ENCODE measurements at places on chromosomes 13 and 19. TPM values are rescaled to one million over a fixed set of nuclear protein-coding genes. Genes with fewer than 3 reads are reported as not detected.

- DNase-seq = no peak
- no peak overlapping the region for H3K27ac ChIP-seq
- H3K4me1 ChIP-seq = no peaks in the 10 kb centered on the region
- H3K36me3 ChIP-seq = no peaks in the 10 kb centered on the region
- no peak overlapping the region for H3K4me3 ChIP-seq
These were observed 955.7 kb upstream of the SLC10A2 start for GRCh38 chr13:104021806-104022397.

Gene SMIM44
- total RNA-seq = not detected

DNA sequence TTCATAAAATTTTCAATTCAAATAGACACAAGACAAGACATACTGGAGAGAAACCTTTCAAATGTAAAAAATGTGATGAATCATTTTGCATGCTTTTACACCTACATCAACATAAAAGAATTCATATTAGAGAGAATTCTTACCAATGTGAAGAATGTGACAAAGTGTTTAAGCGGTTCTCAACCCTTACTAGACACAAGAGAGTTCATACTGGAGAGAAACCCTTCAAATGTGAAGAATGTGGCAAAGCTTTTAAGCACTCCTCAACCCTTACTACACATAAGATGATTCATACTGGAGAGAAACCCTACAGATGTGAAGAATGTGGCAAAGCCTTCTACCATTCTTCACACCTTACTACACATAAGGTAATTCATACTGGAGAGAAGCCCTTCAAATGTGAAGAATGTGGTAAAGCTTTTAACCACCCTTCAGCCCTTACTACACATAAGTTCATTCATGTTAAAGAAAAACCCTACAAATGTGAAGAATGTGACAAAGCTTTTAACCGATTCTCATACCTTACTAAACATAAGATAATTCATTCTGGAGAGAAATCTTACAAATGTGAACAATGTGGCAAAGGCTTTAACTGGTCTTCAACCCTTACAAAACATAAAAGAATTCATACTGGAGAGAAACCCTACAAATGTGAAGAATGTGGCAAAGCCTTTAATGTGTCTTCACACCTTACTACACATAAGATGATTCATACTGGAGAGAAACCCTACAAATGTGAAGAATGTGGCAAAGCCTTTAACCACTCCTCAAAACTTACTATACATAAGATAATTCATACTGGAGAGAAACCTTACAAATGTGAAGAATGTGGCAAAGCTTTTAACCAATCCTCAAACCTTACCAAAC lies 24.6 kb upstream of the ZNF431 start:
- H3K4me3 ChIP-seq = no peak overlapping the region
- no peaks in the 10 kb centered on the region for H3K27me3 ChIP-seq
- DNase-seq = no peak
- H3K4me1 ChIP-seq = no peaks in the 10 kb centered on the region
- no peak overlapping the region for H3K27ac ChIP-seq

DNA sequence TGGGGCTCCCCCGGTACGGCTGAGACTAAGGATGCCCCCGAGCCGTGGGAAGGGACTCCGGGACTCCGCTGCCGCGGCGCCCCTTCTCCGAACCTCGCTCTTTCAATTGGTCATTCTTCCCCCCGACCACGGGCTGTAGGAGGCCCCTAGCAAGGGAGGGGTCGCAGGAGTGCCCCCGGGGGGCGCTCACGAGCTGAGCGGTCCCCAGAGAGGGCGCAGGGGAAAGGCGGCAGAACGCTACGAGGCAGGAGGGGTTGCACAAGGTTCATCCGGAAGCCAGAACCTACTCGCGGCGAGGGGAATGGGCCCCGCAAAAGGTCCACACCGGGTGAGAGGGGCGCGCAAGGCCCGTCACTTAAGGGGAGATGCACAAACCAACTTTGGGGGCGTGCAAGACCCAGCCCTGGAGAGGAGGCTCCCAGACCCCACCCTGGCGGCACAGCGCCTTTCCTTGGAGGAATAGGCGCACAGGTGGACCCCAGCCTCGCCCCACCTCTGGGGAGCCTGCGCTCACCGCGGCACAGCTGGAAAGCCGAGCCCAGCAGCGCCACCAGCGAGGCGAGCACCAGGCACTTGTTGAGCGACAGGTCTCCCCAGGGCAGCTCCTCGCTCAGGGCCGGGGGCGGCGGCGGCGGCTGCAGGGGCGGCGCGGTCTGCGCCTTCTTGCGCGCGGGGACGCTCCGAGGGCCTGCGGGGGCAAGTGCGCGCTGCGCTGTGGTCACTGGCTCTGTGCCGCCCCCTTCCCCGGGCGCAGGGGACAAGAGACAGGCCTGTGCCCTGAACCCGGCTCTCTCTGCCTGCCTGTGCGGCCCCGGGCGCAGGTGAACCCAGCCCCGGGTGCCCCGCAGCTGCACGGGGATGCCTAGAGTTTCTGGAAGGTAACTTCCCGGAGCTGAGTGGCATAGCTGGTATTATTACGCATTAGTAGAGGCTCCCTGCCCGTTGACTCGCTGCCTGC lies 2.8 kb downstream of the JSRP1 start:
- peaks cover 24% of the 10 kb centered on the region for H3K4me1 ChIP-seq
- H3K4me3 ChIP-seq = peak overlapping the region; percentile 49
- no peak overlapping the region for H3K27ac ChIP-seq
- peaks cover 3% of the 10 kb centered on the region for H3K36me3 ChIP-seq
- DNase-seq = peak; percentile 69

Gene GJB2
- 9.9 TPM for total RNA-seq

Gene KIR2DL4
- total RNA-seq = not detected

- no peaks in the 10 kb centered on the region for H3K4me1 ChIP-seq
- H3K4me3 ChIP-seq = no peak overlapping the region
- no peak for DNase-seq
- no peak overlapping the region for H3K27ac ChIP-seq
- no peaks in the 10 kb centered on the region for H3K36me3 ChIP-seq
These were observed 190.6 kb downstream of the MZT1 start for GRCh38 chr13:72536714-72537394.

Gene ZNF724
- total RNA-seq = 19.1 TPM

DNA sequence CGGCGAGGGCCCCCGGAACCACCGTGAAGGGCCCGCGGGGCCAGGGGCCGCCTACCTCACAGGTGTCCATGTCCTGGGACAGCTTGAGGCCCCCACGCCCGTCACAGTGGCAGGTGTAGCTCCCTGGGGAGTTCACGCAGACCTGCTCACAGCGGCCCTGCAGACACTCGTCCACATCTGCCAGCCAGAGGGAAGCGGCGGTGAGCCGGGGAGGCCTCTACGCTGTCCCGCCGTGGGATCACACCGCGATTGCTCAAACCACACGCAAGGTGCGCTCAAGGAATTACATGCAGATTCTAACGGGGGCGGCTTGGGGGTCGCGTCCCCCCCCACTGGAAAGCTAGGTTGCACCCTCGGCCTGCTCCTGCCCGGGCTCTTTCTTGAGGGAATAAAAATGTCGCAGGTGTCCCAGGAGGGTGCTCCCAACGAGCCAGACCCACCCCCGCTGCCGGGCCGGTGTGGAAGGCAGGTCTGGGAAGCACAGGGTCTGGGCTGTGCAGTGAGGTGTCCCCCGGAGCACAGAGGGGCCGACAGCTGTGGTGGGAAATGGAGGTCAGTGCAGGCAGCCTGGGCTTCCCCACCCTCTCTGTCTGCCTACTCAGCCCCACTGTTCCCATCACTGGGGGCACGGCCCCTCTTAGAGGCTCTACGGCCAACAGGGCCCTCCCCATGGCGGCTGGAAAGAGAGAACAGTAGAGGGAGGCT lies 29.2 kb downstream of the GAS6 start:
- DNase-seq = no peak
- H3K4me1 ChIP-seq = peaks cover 2% of the 10 kb centered on the region
- no peak overlapping the region for H3K27ac ChIP-seq
- H3K36me3 ChIP-seq = peaks cover 2% of the 10 kb centered on the region

GRCh38 chr19:31057476-31057875 lies 291.8 kb downstream of the TSHZ3 start:
- H3K27ac ChIP-seq = no peak overlapping the region
- no peak overlapping the region for H3K4me3 ChIP-seq
- H3K36me3 ChIP-seq = no peaks in the 10 kb centered on the region
- peaks cover 17% of the 10 kb centered on the region for H3K27me3 ChIP-seq
- H3K4me1 ChIP-seq = no peaks in the 10 kb centered on the region
- no peak for DNase-seq

GRCh38 chr19:48246101-48246500 lies 9.6 kb downstream of the CARD8 start:
- H3K27ac ChIP-seq = peak overlapping the region; percentile 70
- H3K27me3 ChIP-seq = no peaks in the 10 kb centered on the region
- peak overlapping the region; percentile 0 for H3K4me3 ChIP-seq
- peaks cover 50% of the 10 kb centered on the region for H3K36me3 ChIP-seq
- no peak for DNase-seq

DNA sequence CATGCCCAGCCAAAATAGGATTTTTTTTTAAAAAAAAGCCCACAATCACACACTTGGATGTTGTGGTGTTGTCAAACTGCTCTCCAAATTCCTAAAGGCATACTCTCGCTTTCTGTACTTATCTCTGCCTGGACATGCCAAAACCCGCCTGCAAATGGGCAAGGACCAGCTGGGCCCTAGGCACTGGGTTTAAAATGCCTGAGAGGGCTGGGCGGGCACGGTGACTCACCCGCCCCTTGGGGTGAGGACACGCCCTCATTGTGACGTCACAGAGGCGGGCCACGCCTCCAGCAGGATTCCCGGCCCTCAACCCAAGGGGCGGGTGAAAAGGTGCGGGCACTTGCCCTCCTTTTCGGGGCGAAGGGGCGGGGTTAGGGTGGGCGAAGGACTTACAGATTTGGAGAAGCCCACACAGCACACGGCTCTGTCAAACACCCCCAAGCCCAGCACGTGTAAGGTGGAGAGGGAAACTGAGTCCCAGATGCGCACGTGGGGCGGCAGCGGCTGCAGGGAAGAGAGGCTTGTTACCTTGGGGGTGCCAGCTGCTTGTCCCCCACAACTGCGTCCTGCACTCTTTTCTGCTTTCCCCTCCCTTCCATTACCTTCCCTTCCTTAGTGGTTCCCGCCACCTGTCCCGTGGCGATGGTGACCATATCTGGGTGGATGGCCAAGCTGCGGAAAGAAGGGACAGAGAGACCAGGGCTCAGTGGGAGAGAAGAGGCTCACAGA lies 6.6 kb downstream of the EML2 start:
- peak; percentile 79 for DNase-seq
- H3K4me1 ChIP-seq = peaks cover 19% of the 10 kb centered on the region
- peaks cover 41% of the 10 kb centered on the region for H3K36me3 ChIP-seq
- H3K4me3 ChIP-seq = no peak overlapping the region
- no peaks in the 10 kb centered on the region for H3K27me3 ChIP-seq

DNA sequence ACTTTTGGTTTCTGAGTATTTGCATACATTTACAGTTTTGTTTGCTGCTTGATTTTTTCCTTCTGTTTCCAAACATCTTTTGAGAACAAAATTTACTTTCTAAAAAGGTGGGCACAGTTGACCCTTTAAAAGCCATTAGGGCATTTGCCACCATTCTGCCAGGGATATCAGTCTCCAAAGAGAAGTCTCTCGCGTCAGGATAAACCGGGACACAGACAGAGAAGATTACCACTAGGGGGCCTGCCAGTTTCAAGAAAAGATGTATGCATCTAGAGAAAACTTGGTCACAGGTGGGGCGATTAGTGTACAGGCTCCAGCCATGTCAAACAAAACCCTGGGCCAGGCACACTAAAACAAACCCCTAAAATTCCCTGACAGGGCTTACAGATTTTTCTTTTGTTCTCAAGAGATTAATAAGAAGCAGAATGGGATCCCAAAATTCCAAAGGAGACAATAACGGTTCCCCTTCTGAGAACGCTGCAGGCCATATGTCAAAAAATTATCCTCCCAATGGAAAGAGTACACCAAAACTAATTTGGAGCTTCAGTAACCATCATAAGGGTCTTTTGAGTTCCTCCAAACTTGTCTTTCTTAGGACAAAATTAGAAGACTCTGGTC lies 10.7 kb upstream of the PABPC3 start:
- H3K36me3 ChIP-seq = no peaks in the 10 kb centered on the region
- DNase-seq = peak; percentile 35
- no peaks in the 10 kb centered on the region for H3K4me1 ChIP-seq
- peaks cover 2% of the 10 kb centered on the region for H3K27me3 ChIP-seq
- H3K4me3 ChIP-seq = no peak overlapping the region

DNA sequence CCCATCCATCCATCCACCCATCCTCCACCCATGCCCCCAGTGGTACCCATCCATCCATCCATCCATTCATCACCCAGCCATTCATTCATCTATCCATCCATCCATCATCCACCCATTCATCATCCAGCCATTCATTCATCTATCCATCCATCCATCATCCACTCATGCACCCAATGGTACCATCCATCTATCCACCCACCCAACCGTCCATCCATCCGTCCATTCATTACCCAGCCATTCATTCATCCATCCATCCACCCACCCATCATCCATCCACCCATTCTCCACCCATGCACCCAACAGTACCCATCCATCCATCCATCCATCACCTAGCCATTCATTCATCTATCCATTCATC lies 5.3 kb downstream of the PLPPR3 start:
- H3K27me3 ChIP-seq = no peaks in the 10 kb centered on the region
- no peak overlapping the region for H3K27ac ChIP-seq
- no peaks in the 10 kb centered on the region for H3K4me1 ChIP-seq
- H3K36me3 ChIP-seq = peaks cover 26% of the 10 kb centered on the region
- H3K4me3 ChIP-seq = no peak overlapping the region

DNA sequence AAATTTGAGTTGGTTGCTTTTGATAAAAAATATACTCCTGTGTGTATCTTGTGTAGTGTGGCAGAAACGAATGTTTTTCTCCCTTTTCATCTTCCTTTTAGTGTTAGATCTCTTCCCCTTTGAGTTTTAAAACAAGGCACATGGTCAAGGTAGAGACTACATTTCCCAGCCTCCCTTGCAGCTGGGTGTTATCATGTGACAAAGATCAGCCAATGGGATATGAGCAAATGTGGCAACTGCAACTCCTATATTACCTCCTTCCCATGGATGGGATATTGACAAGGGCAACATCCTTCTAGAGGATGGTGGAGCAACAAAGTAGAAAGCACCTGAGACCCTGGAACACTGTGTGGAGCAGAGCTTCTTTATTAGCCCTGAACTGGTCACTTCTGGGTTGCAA lies 42.4 kb downstream of the ADGRE3 start:
- H3K4me1 ChIP-seq = no peaks in the 10 kb centered on the region
- peak; percentile 49 for DNase-seq
- no peaks in the 10 kb centered on the region for H3K27me3 ChIP-seq
- no peak overlapping the region for H3K4me3 ChIP-seq
- H3K27ac ChIP-seq = no peak overlapping the region
- H3K36me3 ChIP-seq = no peaks in the 10 kb centered on the region

Gene MEIS3
- 0.28 TPM for total RNA-seq

Gene PSG2
- not detected for total RNA-seq

DNA sequence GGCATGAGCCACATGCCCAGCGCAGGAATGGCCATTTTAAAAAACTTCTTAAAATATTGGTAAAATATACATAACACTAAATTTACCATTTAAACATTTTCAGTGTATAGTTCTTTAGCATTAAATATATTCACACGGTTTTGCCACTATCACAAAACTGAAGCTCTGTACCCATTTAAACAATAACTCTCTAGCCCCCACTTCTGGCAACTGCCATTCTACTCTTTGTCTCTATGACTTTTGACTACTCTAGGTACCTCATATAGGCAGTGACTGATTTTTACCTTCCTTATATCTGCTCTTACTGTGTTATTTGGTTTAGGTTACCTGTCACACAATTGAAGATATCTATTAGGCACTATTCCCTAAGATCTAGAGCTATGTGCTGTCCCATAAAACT lies 2.3 kb upstream of the KBTBD7 start:
- H3K27me3 ChIP-seq = no peaks in the 10 kb centered on the region
- H3K36me3 ChIP-seq = peaks cover 13% of the 10 kb centered on the region
